AG04450 (cell line): ENCODE measurements at places on chromosomes 5 and 9.
A peak's percentile ranks its signal among the peaks of the same experiment; 100 is the strongest.

GRCh38 chr5:108361771-108362170 lies 20.1 kb downstream of the FBXL17 start:
- DNase-seq: no peak

GRCh38 chr5:168047043-168047668 lies 244.3 kb upstream of the WWC1 start:
- no peak for DNase-seq

DNA sequence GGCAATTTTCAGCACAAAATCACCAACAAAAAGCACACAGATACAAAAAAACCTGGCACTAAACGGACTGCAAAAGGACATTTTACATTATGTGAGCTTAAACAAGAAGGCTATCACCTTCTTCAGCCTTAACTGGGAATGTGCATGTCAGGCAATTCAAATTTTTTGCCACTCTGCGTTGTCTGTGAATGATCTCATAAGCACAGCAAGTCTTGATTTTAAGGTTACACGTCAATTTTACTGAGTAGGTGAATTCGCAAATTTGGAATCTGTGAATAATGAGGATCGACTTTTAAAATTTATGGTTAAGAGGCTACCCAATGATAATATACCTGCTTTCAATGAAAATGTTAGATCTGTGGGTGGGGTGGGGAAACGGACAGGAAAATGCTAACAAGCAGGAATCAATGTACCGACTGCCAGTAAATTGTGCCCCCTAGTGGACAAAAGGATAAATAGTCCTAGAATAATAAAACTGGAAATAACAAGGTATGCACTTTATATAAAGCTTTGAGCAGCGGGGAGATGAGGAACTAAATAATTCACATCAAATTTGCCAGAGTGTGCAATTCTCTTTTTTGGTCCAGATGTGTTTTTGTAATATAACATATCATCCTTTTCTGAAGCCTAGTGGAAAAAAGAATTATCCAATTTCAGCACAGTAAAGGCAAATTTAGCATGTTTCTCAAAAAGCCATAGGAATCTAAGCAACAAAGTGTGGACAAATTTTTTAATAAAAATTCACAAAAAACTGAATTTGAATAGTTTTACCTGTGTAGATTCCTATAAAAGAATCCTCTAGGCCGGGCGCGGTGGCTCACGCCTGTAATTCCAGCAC lies 20.5 kb downstream of the EQTN start:
- DNase-seq: peak; percentile 16

- DNase-seq: no peak
Measured at GRCh38 chr5:178793151-178793550, 62.7 kb upstream of the ZNF354A start.

DNA sequence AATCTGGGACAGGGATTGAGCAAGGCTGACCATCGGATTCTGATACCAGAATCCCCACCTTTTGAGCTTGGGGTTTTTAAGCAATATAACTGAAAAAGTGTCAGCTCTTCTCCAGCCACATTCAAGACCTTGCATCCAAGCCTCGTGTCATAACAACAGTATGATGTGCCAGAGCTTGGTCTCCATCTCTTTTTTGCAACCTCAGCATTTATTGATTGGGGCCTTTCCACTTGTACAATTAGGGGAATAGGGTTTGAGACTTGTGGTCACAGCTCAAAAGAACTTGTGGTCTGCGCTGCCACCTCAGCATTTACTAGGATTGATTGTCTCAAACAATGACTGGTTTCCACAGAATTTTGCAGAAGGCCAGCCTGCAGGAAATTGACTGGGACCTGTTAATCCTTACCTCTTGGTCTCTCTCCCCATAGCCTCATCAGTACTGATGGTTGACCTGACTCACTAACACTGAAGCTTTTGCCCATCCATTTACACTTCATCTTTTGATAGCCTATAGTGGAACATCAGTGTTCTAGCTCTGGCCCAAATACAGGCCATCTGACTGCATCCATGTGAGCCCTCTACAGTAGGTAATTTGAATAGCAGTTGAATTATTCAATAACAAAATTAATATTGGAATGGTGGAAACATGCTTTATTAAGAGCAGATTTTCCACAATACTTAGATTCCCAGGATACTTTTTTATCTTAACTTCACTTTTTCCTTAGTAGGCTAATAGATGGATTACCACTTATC lies 381.6 kb upstream of the PRR16 start:
- no peak for DNase-seq

DNA sequence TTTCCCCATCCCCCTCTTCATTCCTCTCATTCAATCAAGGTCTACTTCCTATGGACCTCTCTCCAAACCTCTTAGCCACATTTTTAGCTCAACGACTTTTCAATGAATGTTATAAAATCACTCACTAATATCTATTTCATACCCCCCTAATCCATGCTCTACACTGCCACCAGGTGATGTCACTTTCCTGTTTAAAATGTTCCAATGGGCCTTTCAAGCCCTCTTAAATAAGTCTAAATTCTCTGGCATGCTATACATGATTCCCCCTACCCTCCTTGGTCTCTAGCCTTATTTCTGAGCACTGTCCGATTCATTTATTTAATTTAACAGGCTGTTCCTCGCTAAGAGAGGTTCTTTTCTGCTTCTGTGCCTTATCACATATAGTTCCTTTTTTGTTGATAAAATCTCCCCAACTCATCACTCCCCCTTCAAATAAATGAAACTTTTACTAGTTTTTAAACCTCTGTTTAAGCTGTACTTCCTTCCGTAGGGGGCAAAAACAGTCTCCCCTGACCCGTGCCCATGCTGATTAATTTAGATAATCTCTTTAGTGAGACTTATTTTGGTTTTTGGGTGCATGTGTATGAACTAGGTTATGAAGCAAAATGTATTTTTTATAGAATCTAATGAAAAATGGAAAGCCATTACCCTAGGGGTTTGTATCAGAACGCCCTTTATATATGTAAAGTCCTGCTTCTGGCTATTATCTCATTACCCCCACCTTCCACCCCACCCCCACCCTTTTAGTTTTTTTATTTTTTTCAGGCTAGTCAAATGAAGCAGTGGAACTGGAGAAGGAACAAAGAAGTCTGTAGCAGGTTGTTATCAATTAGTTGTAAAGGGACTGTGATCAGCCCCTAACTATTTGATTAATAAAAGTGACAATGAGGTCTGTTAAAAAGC lies 9.0 kb downstream of the ABHD17B start:
- no peak for DNase-seq

DNA sequence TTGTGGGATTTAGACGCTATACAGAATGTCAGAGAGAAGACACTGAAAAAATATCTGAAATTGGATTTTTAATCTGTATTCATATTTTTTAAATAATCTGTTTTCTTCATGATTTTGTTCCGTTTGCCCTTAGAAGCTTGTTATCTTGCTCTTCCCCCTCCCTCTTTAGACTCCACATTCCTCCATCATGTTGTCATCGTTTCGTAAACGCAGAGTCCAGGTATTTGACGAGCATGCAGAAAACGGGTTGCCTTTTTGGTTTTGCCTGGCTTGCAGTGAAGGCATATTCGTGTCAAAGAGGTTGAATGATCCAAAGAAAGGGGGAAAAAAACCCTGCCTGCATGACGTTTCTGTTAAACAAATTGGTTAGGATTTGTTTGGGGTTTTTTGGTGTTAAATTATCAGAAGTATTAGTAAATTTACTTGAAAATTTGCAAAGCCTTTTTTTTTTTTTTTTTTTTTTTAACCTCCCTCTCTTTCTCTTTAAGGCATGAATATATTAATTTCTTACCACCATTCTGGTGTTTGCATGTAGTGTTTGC lies 2.9 kb downstream of the SPTAN1 start:
- DNase-seq: peak; percentile 33
